ENCODE measurements at places on chromosomes 6 and 20. TPM values are rescaled to one million over a fixed set of nuclear protein-coding genes. Genes with fewer than 3 reads are reported as not detected.

The ALDH5A1 gene
- total RNA-seq, result 2.0 TPM

The EHMT2 gene
- 49.6 TPM for total RNA-seq

- no peak for DNase-seq
Measured at GRCh38 chr6:42947950-42948349, 12.6 kb upstream of the GNMT start.

GRCh38 chr6:81614292-81614691, 138.2 kb downstream of the TENT5A start:
- peak; percentile 7 for DNase-seq

DNA sequence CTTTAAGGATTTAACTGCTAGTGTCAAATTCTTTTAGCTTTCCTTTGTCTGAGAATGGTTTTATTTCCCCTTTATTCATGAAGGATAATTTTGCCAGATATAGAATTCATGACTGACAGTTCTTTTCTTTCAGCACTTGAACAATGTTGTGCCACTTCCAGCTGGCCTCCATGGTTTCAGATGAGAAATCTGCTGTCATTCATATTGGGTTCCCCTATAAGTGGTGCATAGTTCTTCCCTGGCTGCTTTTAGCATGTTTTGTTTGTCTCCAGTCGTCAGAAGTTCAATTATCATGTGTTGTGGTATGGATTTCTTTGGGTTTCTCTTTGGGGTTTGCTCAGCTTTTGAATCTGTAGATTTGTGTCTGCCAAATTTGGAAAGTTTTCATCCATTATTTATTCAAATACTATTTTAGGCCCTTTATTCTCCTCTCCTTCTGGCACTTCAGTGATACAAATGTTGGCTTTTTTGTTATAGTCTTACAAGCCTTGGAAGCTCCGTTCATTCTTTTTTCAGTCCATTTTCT, 76.3 kb upstream of the TGM3 start:
- no peak for DNase-seq

DNA sequence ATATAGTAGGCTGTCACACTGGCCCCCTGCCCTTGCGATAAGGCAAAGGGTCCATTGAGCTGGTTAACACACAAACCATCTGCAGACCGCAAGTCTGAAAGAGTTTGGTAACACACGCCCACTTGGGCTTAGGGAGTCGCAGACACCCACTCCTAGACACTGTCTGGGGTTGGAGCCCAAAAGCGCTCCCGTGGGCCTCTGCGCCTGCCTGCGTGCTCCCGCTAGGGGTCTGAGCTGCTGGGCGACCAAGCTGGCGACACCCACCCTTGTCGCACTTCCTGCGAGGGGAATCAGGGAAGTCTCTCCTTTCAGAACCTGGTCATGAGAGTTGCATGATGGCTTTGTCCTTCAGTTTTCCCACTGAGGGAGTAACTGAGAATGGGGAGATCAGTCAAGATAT, 653.0 kb downstream of the HTR1B start:
- DNase-seq, result no peak

- DNase-seq, result peak; percentile 57
Measured at GRCh38 chr6:4134841-4135664, at the start of gene ECI2. ECI2 (minus strand) TSS chr6:4135575; CDS start chr6:4135560, 15 bp downstream.

GRCh38 chr20:63697868-63698545, 1.6 kb downstream of the TNFRSF6B start:
- no peak for DNase-seq

- no peak for DNase-seq
Measured at GRCh38 chr20:21398109-21399004, 1.0 kb upstream of the NKX2-4 start.
